ENCODE measurements at places on chromosomes 12 and 14. TPM values are rescaled to one million over a fixed set of nuclear protein-coding genes. Genes with fewer than 3 reads are reported as not detected.

Gene OTUB2
- total RNA-seq = 1.2 TPM

Gene OTOGL
- total RNA-seq = 1.6 TPM

Gene ADGRD1
- 1.4 TPM for total RNA-seq

Gene TCL1B
- total RNA-seq = not detected

Gene OR4K14
- total RNA-seq = not detected

All from aortic smooth muscle cell (primary cell).